ENCODE measurements at places on chromosomes 2 and 18.
A peak's percentile ranks its signal among the peaks of the same experiment; 100 is the strongest.

DNA sequence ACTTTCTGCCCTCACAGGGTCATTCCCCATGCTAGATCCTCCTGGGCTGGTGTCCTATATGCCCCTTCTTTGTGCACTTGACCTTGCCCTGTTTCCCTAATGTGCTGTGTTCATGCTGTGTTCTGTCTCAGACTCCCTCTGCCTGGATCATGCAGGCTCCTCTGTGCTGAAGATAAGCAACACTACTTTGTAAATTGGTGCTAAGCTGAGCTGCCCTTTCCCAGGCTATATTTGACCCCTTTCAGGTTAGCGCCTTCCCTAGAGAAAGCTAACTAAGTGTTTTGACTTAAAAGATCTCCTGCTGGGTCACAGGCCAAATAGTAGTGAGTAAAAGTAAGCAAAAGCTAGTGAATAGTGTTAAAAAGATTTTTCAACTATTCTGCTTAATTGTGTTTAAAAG is 257.2 kb upstream of the RGPD4 start:
- DNase-seq: no peak

GRCh38 chr2:112755444-112755843 is 9.0 kb downstream of the CKAP2L start:
- no peak for DNase-seq

DNA sequence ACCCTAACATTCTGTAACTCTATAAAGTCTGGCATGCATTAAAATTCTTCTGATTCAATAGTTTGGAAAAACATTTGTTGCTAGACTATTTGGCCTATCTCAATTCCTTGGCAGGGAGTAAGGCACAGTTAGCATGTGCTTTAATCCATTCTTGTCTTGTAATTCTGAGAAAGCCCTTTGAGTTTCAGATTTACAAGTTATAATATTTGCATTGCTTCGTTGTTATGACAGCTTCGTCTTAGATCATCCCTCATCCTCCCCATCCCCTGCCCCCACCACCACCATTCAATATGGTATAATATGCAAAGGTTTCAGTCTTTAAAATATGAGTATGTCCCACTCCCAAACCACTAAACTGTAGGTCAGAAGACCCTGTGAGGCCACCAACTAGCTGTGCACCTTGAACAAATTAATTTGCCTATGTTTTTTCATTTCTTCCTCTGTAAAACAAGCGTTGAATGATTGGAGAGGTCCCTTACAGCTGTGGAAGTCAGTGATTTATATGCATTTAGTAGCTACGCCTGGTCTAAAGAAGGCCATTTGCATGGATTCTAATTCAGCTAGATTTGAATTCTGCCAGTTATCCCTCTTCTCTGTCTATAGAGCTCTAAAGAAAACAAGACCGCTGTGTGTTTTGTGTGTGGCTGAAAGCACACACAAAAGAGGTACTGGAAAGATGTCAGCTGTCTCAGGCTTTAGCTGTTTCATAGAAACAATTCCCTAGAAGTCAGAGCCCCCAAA is 591 bp downstream of the C2orf80 start:
- DNase-seq: no peak

GRCh38 chr2:71787476-71788185 is 334.3 kb downstream of the DYSF start:
- no peak for DNase-seq

GRCh38 chr18:13266218-13267100 is 47.9 kb downstream of the LDLRAD4 start:
- no peak for DNase-seq

DNA sequence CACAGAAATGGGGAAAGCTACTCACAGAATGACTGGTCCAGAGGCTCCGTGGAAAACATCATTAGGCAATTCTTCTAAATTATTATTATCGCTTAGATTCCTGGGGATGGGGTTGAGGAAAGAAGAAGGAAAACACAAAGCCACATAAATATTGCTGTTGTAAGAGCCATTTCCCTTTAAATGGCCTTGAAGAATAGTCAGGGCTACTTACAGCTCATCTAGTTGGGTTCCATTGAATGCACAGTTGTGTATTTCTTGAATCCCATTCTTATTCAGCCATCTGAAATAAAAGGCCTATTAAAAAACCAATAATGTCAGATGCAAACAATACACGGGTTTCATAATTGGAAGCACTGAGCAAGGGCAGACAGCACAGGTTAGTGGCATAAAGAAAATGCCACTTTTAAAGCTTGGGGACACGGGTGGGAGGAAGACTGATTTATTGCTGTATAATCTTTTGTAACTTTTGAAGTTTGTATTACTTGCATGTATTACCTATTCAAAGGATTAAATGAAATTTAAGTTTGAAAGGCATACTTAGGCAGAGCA is 171.4 kb downstream of the FSHR start:
- no peak for DNase-seq

GRCh38 chr18:37489998-37490397 is 75.6 kb downstream of the CELF4 start:
- DNase-seq: no peak

GRCh38 chr2:132662732-132663131 is 7.3 kb downstream of the LYPD1 start:
- peak; percentile 47 for DNase-seq

DNA sequence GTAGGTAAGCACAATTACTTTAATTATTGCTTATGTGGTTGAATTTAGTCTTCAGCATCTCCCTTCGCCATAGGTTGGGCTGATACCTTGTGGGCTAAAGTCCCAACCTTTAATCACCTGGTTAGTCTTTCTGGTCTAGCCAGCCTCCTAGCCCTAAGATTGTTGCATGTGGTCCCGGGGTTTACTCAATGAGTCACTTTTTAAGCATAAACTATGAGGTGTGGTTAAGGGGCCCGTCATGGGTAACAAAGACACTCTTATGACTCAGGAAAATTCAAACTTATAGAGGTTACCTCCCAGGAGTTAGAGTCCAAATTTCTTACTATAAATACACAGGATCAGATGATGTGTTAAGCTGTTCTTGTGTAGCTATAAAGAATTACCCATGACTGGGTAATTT is 841.6 kb downstream of the TRIB2 start:
- DNase-seq: peak; percentile 13

GRCh38 chr2:129193961-129194360 is 785.5 kb upstream of the RAB6C start:
- DNase-seq: no peak

DNA sequence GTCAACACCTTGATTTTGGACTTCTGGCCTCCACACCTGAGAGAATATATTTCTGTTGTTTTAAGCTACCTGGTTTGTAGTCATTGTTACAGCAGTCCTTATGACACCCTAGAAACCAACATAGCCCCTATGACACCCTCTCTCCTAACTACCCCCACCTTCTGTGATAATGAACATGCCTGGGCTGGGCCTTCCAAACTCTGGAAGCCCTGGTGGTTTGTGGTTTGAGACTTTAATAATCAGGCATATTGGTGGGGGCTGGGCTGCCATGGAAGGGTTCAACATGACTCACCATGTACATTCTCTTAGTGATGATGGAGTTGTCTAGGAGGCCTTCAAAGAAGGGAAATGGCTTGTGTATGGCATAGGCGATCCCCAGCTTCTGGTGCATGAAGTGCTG is 3.3 kb downstream of the SP110 start:
- no peak for DNase-seq

DNA sequence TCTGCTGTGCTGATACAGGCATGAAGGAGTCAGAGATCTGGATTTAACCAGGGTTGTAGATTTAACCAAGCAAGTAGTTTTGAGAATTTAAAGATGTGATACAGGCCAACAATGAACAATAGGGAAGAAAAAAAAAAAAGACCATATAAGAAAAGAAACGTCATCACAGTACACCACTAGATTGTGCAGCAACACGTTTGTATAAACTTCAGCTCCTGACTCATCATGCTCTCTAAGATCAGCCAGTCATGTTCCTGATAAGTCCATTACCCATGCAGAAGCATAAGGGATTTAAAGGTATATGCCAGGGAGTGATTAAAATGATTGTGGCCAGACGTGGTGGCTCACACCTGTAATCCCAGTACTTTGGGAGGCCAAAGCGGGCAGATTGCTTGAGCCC is 22.3 kb upstream of the ERICH2 start:
- DNase-seq: peak; percentile 54

DNA sequence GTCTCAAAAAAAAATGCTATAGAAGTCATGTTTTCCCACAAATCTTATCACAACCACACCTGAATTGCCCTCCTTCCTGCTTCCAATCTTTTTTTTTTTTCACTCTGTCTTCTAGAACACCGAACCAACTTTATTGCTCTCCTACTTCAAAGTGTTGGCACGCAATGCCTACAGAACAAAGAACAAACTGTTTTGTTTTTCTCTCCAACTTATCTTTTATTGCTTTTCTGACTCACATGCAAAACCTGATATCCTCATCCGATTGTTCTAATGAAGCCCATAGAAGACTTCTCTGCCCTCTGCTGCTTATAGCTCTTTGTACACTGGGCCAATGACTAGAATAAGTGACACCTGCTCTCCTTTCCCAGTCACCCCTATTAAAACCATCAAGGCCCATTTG is 602.8 kb downstream of the EPHA4 start:
- DNase-seq: no peak

DNA sequence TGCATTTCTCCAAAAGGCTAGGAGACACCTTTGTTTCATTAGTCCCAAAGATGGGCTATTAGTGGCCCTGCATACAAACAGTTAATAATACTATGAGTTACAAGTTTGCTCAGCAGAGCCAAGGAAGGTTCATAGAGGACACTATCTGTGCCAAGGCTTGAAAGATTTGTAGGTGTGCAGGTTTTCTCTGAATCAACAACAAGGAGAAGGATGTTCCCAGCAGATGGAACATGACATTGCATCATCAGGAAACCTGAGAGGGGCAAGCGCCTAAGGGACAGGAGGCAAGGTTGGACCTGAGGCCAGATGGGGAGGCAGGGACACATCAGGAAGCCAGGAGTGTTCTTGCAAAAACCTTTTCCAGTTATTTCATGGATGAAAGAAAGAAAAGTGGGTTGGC is 35.4 kb upstream of the STK17B start:
- DNase-seq: peak; percentile 26

GRCh38 chr2:62265106-62265505 is 69.2 kb downstream of the B3GNT2 start:
- no peak for DNase-seq

- no peak for DNase-seq
These were observed 38.0 kb upstream of the EPAS1 start for GRCh38 chr2:46258937-46259776.

DNA sequence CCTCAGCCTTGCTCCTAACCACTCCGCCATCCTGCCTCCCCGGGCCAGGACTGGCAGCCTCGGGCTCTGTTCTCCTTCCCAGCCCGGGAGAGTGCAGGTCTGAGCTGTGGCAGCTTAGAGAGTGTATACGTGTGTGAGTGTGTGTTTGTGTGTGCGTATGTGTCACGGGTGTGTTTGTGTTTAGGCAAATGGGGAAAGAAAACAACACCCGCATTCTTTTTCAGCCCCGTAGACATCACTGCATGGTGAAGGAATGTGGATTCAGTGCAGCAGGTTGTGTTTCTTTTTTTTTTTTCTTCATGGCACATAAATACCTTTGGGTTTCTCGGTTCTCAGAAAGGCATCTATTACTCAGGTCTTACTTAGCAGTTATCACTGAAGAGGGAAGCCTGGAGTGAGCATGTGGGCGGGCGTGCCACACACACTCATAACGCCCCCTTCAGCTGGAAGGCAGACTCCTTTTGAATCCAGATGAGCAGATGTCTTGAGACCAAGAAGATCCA is 44.2 kb downstream of the GLI2 start:
- DNase-seq: peak; percentile 89

GRCh38 chr2:20050104-20050645 is 1.3 kb downstream of the LAPTM4A start:
- DNase-seq: peak; percentile 79

DNA sequence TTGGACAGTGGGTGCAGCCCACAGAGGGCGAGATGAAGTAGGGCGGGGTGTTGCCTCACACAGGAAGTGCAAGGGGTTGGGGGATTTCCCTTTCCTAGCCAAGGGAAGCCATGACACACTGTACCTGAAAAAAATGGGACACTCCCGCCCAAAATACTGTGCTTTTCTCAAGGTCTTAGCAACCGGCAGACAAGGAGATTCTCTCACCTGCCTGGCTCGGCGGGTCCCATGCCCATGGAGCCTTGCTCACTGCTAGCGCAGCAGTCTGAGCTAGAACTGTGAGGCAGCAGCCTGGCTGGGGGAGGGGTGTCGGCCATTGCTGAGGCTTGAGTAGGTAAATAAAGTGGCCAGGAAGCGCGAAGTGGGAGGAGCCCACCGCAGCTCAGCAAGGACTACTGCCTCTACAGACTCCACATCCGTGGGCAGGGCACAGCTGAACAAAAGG is 244.7 kb downstream of the NBAS start:
- DNase-seq: no peak

DNA sequence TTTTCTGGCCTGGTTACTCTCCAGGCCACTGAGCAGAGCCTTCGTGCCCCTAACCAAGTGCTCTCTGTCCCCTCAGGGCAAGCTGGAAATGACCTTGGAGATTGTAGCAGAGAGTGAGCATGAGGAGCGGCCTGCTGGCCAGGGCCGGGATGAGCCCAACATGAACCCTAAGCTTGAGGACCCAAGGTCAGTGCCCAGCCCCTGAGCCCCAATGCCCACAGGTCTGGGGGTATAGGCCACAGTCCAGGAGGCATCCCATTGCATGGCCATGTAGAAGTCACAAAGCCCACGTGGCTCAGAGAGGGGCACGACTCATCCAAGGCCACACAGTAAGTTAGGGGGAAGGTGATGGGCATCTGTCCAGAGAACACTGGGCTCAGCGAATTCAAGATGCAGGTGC is 227.6 kb downstream of the DYSF start:
- DNase-seq: no peak

GRCh38 chr2:49110571-49110970 is 43.7 kb downstream of the FSHR start:
- no peak for DNase-seq

DNA sequence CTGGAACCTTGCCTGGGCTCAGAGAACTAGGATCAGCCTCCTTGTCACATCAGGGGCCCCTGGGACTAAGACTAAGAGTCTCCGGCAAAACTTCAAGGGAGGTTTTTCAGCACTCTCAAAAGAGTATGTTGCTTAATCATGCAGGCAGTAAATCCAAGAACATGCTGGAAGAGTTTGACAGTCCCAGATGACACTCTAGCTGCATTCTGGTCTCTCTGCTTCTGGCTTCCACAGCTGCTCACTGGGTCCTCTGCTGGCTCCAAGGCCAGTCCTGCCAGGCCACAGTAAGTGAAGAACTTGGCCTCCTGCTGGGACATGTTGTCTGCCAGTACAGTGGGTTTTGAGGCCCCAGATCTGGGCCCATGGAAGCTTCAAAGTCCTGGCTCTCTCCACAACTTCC is 45.2 kb upstream of the IL1RL1 start:
- no peak for DNase-seq
